ENCODE measurements at places on chromosomes 1 and 21.

DNA sequence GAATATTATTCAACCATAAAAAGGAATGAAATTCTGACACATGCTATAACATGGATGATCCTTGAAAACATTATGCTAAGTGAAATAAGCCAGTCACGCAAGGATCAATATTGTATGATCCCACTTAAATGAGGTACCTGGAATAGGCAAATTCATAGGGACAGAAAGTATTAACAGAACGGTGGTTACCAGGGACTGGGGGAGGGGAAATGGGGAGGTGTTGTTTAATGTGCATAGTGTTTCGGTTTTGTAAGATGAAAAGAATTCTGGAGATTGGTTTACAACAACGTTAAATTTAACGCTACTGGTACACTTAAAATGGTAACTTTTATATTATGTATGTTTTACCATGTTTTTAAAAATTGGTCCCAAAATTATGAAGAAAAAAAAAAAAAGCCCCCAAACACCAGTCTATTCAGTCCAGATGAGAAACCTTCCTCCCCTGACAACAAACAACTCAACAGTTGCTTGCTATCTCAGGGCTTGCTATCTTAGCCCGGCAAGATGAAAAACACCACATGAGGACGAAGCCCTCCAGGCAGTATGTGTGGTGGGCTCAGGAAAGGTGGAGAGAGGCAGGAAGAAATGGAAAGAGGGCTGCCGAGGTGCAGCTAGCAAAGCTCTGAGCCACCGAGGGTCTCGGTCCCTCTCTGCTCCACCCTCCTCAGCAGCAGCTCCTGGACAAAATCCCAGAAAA, 8.5 kb downstream of the NUAK2 start:
- DNase-seq: no peak

- no peak for DNase-seq
These were observed 187.7 kb downstream of the SDCCAG8 start for GRCh38 chr1:243443557-243443956.

DNA sequence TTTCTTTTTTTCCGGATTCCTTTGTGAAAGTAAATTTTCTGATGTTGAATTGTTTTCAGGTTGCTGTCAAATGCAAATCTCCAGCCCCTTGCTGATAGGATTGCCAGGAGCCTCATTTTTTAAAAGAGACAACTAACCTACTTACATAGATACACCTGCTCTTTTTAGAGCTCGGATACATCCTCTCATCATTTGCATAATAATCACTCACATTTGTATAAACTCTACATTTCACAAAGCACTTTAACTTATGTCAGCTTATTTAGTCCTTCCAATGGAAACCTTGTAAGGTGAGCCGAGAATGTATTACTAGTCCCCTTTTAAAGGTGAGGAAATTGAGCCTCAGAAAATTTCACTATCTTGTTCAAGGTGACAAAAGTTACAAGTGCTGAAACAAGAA, 84.8 kb downstream of the KCTD3 start:
- DNase-seq: no peak

DNA sequence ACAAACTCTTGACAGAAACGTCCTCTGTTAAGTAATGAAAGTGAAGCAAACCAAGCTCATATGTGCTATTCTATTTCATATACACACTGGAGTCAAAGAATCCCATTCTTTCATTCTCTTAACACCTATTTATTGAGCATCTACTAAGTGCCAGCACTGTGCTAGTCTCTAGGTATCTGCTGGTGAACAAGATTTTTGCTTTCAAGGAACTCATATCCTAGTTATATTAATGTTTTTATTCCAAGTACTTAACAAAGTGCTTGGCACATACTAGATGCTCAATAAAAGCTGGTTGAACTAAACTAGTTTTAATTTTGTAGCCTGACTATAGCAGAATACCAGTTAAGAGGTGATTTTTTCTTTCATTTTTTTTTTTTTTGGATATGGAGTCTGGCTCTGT, 3.6 kb upstream of the RNF2 start:
- DNase-seq: no peak

- DNase-seq: no peak
These were observed 17.0 kb downstream of the PRMT6 start for GRCh38 chr1:107073493-107073892.

DNA sequence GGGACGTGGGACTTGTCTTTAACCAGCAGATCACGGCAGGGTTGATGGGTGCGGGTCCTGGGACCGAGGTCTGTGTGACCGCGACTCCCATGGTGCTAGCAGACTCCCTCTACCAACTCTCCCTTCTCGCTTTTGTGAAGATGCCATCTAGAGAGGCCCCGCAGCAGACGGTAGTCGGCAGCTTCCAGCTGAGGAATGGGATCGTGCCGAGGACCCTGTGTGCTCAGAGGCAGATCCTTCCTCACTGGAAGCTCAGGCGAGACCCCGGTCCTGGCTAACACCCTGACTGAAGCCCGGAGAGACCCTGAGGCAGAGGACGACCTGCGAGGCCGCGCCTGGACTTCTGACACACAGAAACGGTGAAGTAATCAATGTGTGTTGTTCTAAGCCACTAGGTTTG, 12.5 kb upstream of the SPATC1L start:
- DNase-seq: no peak

- DNase-seq: no peak
These were observed 23.1 kb downstream of the USP24 start for GRCh38 chr1:55192093-55192492.

DNA sequence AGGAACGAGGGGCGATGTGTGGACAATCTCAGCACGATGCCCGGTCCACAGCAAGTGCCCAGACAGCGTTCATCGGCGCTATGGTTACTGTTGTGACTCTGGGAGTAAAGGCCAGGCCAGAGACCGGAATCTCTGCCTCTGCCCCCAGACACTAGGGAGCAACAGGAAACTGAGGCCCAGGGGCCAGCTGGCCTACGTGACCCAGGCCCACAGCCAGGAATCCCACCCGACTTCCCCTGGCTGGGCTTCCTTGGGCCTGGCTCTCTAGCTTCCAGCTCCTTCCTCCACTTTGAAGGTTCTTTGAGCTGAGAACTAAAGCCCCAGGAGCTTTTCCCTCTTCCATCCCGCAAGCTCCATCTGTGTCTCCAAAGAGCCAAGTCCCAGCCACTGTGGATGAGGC, 4.6 kb downstream of the LRP8 start:
- DNase-seq: no peak

GRCh38 chr1:104932949-104933679, 1183.4 kb downstream of the AMY1C start:
- DNase-seq: no peak

DNA sequence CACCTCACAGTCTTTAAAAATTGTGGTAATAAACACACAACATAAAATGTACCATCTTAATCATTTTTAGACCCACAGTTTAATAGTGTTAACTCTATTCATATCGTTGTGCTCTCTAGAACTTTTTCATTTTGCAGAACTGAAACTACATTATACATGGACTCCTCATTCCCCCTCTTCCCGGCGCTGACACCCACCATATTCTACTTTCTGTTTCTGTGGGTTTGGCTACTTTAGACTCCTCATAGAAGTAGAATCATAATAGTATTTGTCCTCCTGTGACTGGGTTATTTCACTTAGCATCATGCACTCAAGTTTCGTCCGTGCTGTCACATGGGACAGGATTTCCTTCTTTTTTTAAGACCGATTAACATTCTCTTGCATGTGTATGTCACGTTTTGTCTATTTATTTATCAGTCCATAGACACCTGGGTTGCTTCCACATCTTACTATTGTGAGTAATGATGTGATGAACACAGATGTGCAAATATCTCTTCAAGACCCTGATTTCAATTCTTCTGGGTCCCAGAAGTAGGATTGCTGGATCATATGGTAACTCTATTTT, 62.9 kb upstream of the TMPRSS2 start:
- no peak for DNase-seq

DNA sequence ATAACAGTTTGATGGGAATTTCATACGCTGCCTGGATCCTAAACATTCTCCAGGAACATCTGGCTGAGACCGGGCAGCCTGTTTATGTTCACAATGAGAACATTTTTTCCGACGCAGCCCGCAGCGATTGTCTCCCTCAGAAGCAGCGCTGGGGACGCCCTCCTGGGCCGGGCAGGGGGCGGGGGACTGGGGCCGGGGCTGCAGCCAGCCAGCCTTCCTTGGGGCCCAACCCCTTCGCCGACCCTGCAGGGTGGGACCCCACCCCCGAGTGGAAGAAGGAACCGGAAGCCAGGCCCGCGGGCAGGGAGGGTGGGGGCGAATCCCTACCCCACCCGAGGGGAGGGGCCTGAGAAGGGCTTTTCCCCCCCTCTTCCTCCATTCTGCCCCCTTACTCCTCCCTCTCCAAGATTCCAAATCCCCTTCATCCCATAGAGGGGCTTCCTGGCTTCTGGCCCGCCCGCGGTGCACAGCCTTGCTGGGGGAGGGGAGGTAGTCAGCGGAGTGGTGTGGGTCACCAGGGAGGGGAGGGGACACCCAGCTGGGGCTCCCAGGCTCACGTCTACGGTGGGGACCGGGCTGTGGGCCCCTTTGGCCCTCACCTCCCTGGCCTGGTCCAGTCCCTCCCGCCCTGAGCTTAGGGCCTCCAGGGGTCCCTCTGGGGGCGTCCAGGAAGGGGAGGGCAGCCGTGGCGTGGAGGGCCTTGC, 60.6 kb downstream of the WNT9A start:
- DNase-seq: peak; percentile 57

Data from CD4-positive, alpha-beta T cell treated with Interferon alpha-2 for 1 hour (primary cell).